ENCODE measurements at places on chromosomes 12 and 14. TPM values are rescaled to one million over a fixed set of nuclear protein-coding genes. Genes with fewer than 3 reads are reported as not detected.
A peak's percentile ranks its signal among the peaks of the same experiment; 100 is the strongest.

GRCh38 chr14:81281332-81281731 lies 60.6 kb upstream of the GTF2A1 start:
- DNase-seq, result no peak

Gene CLEC4C
- not detected for total RNA-seq

DNA sequence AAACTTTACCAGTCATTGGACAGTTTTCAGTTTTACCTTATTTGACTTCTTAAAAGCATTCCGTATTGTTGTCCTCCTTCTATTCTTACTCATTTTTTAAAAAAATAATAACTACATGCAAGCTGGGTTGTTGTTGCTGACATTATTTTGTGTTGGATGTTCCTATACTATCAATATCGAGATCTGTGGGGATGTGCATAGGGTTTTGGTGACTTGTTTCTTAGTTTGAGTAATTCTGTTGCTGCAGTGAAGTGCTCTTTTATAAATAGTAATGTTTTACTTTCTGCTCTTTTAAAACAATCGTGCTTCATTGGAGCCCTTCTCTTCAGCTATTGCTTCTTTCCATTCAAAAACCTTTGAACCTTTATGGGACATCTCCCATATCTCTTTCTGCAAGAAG lies 79.4 kb downstream of the METTL25 start:
- DNase-seq, result no peak

Gene PAH
- total RNA-seq, result 0.32 TPM

GRCh38 chr14:26595926-26596542 lies 1.8 kb downstream of the NOVA1 start:
- no peak for DNase-seq

Gene CMTM5
- not detected for total RNA-seq

GRCh38 chr14:103562179-103562428 lies 353 bp downstream of the BAG5 start:
- no peak for DNase-seq

Gene LYZ
- total RNA-seq, result 0.71 TPM

DNA sequence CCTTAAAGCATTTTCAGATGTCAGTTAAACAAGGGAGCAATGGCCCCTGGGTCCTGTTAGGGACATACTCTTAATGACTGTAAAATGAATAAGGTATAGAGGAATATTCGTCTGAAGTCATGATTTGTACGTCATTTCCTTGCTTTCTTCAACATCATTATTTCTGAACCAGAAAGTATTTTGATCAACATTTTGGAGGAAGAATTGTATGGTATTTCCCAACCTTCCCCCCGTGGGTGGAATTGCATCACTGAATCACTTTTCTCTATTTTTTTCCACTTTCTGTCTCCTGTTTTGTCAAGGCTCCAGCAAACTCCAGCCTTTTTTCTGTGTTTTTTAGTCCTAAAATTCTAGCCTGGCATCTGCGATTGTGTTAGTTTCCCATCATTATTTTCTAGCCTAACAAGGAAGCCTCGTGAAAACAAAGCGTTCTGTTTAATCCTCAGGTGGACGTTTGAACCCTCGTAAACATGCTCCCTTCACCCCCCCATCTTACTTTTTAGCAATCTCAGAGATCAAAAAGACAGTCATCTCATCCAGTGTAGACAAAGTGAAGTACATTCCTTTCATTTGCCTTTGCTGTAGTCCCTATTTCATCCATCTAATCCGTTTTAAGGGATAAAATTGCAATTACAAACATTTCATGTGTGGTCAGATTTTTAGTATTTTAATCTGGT lies 62.3 kb downstream of the ETV6 start:
- DNase-seq, result no peak

GRCh38 chr14:94646066-94646465 lies 33.9 kb downstream of the SERPINA3 start:
- DNase-seq, result no peak

DNA sequence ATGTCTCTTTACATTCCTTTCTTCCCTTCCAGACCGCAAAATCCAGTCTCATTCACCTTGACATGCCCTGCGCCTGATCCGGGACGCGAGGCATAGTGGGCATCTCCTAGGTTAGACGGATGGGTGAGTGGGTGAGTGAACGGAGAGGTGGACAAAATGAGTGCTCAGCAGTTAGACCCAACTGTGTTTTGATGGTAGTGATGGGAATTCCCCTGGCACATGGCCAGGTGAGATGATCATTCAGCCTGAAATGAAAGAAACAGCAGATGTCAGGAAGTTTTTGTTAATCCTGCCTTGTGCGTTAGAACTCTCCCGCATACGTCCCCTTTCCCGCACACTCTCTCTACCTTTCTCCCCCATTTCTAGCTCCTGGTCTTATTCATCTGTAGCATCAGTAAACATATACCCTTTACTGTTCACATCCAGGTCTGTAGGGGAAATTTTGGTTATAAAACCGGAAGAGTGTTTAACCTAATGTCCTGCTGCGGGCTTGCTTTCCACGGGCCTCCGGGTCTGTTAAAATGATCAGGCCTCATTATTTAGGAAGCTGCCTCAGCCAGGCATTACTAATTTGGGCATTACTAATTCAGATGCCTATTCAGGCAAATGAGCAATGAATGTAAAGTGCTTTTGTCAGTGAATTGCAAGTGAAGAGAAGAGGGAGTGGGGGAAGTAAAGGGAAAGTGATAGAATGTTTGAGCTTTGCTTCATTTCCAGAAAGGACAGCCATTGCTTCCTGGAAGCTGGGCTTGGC lies 172.8 kb downstream of the ETV6 start:
- DNase-seq, result peak; percentile 50

DNA sequence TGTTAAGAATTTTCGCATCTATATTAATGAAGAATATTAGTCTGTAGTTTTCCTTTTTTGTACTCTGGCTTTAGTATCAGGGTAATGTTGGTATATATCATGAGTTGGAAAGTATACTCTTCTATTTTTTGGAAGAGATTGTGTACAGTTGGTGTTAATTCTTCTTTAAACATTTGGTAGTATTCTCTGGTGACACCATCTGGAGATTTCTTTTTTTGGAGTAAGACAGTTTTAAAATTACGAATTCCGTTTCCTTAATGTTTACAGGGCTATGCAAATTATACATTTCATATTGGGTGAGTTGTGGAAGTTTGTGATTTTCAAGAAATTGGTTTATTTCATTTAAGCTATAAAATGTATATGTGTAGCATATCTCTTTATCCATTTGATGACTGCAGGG lies 183.8 kb upstream of the NOS1 start:
- DNase-seq, result no peak

- DNase-seq, result no peak
Measured at GRCh38 chr12:47715877-47716548, 9.3 kb downstream of the ENDOU start.

GRCh38 chr14:54116198-54116885 lies 159.7 kb upstream of the BMP4 start:
- no peak for DNase-seq

DNA sequence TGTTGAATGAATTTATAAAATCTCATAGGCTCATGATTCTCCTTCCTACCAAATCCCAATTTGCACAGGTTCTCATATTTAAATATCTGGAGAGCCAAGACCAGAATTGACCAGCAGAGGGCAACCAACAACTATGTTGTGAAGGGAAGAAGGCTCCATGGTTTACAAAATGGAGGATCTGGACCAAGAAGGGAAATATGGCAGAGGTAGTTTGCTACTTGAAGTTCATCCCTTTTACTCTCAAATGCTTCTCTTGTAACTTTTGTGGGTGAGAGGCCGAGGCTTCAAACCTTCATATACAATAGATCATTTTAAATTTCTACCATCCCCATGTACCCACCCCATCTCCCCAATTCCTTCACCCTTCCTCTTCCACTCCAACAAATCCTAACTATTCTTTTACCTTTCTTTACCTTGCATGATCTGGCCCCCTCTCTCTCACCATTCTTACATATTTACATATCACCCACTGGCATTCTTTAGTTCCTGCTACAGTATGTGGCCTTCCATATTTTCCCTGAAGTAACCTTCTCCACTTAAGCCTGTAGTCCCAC lies 3.8 kb upstream of the SMARCC2 start:
- peak; percentile 66 for DNase-seq

GRCh38 chr12:122117979-122118378 lies 39.4 kb downstream of the MLXIP start:
- DNase-seq, result no peak

Gene KLRD1
- 17.7 TPM for total RNA-seq

DNA sequence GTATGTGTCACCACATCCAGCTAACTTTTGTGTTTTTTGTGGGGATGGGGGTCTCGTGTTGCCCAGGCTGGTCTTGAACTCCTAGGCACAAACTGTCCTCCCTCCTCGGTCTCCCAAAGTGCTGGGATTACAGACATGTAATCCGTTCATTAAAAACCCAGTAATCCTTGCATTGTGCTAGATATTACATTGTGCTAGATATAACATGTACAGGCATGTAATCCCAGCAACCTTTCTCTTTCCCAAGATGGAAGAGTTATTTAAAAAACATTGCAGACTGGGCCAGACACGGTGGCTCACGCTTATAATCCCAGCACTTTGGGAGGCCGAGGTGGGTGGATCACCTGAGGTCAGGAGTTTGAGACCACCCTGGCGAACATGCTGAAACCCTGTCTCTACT lies 19.7 kb downstream of the ELK3 start:
- DNase-seq, result no peak

- no peak for DNase-seq
Measured at GRCh38 chr12:7362734-7363133, 58.9 kb downstream of the ACSM4 start.

- DNase-seq, result no peak
Measured at GRCh38 chr14:105479431-105480158, 5.0 kb downstream of the CRIP2 start.

DNA sequence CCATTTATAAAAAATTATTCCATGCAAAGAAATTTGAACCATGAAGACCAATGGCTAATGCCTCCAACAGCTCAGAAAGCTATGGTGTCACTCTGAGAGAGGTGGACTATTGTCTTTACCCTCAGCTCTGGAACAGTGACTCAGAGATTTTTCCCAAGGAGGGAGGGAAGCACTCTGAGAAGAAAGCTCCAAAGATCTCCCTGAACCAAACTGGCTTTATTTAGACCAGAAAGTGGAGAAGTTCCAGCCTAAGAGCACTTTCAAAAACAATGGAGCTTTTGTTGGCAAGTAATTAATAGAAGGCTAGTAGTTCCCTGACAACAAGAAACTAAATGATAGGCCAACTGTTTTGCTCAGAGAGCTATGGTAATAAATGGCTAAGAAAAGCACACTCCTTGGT lies 599.9 kb upstream of the MDGA2 start:
- DNase-seq, result no peak

DNA sequence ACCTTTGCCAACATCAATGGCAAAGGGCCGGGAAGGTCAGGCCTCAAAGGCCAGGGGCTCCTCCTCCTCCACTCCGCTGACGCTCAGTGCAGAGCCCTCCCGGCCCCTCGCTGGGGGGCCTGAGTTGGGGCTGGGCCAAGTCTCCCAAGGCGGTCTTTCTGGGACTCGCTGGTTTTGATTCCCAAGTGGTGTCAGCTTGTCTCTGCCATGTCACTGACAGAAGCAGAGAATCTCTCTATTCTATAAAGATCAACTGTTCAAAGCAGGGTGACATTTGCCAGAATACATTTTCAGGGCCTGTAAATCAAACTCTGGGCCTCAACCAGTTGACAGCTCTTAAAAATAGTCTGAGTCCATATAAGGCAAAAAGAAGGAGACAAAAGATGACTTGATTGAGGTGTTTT lies 75.9 kb downstream of the CCDC88C start:
- DNase-seq, result no peak

GRCh38 chr12:70645494-70646317 lies 8.5 kb upstream of the PTPRB start:
- no peak for DNase-seq

DNA sequence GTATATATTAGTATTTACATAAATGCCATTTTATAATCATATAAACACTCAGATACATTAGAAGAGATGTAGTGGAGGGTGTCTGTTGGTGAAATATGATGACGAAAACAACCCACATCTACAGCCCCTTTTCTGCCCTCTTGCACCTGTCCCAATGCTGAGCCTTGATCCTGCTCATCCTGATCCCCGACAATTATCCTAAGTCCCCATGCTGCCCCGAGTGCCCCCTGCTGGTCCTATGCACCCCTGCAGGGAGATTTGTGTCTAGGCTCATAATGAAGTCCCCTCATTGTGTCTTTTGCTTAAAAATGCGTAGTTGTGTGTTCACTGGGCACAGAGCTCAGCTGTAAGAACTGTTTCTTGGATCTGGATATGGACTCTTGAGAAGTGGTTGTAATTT lies 554.5 kb downstream of the TMEM121 start:
- no peak for DNase-seq

Gene NINJ2
- total RNA-seq, result 3.7 TPM

DNA sequence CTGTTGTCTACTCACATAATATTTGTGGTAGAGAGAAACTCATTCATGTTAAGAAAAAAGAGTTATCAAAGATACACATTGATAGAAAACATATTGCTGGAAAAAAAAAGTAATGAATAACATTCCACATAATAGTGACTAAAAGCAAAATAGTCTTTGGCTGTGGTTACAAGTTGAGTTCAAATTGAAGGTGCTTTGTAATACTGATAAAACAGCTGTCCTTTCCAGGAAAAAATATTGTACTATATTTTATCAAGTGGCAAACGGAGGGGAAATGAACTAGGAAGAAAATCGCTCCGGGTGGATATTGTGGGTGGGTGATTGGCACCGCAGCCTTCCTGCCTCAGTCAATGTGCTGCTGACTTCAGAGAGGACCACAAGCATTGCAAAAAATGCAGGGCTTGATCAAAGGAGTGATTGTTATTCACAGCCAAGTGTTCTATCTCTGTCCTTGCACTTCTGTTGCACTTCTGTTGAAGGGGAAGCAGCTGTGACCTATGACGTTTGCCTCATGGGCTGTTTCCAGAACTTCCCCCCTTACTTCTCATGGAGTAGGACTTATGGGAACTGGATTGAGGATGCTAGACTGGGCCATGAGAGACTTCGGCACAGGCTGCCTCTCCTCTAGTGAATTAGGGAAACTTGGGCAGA lies 114.4 kb downstream of the VRK1 start:
- DNase-seq, result no peak

DNA sequence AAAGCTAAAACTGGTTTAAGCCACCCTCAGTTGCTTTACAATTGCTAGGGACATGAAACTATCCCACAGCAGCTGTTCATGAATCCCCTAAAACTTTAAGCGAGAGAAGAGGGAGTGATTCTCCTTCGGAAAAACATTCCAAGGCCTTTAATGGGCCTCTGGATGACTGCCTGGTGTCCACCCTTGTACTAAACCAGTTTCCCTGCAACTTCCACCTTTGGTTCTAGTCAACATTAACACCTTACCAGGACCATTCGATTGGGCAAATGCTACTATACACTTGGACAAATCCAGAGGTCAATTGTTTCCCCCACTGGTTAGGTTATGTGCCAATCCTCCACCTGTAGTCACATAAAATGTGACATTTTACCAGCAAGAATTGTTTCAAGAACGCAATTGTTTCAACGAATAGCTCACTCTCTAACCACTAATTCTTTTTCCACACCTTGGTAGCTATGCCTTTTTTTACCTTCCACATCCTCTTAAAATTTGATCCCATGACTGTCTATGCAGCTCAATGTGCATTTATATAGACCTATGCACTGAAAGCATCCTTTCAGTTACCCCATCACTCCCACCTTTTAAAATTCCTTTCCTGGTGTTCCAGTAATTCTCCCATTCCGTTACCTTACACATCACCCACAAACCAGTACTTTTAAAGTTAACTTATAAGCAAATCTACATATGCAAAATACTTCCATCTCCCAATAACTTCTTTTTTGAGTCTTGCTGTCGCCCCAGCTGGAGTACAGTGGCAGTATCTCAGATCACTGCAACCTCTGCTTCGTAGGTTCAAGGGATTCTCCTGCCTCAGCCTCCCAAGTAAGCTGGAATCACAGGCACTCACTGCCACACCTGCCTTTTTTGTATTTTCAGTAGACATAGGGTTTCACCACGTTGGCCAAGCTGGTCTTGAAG lies 3.6 kb downstream of the UBC start:
- no peak for DNase-seq

- no peak for DNase-seq
Measured at GRCh38 chr12:77116277-77116676, 50.9 kb upstream of the E2F7 start.

Measured in activated T-cell treated with anti-CD3 and anti-CD28 coated beads, Interleukin-2, amount 50 U/mL, for 4 hours (primary cell).